ENCODE measurements at places on chromosomes 7 and 10.

GRCh38 chr7:37683246-37684120, at the start of gene GPR141:
Gene GPR141, plus strand, starts transcription at chr7:37683766. Its CDS starts 56,628 bp downstream, at chr7:37740394.
- no peak for DNase-seq

GRCh38 chr7:30173058-30173897, 38.5 kb downstream of the MTURN start:
- DNase-seq, result no peak

DNA sequence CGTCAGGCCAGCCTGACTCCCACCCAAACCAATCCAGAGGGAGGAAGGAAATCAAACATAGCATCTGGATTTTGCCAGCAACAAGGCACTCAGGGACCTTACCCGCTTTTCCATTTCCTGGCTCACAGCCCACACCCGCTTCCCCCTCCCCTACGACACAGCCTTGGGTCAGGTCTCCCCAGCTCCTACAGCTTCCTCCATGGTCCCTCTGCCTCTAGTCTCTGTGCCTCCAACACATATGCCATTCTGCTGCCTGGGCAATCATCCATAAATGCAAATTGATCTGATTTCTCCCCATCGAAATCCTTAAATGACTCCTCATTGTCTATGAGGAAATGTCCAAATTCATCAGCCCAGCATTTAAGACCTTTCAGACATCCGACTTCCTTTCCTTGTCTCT, 53.2 kb upstream of the CUX1 start:
- no peak for DNase-seq

GRCh38 chr7:144391823-144392255, 11.7 kb downstream of the NOBOX start:
- no peak for DNase-seq

DNA sequence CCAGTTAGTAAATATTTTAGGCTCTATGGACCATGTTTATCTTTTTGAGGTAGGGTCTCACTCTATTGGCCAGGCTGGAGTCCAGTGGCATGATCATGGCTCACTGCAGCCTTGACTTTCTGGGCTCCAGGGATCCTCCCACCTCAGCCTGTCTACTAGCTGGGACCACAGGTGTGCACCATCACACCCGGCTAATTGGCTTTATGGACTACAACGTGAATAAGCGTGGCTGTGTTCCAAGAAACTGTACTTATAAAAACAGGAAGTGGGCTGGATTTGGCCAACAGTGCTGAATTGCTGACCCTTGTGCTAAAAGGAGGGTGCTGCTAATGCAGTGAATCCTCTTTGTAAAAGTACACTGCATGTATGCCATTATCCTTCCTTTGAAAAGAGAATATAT, 111.7 kb upstream of the CDK13 start:
- DNase-seq, result no peak

- DNase-seq, result no peak
Observed at GRCh38 chr7:132996581-132997242, 85.2 kb downstream of the CHCHD3 start.

DNA sequence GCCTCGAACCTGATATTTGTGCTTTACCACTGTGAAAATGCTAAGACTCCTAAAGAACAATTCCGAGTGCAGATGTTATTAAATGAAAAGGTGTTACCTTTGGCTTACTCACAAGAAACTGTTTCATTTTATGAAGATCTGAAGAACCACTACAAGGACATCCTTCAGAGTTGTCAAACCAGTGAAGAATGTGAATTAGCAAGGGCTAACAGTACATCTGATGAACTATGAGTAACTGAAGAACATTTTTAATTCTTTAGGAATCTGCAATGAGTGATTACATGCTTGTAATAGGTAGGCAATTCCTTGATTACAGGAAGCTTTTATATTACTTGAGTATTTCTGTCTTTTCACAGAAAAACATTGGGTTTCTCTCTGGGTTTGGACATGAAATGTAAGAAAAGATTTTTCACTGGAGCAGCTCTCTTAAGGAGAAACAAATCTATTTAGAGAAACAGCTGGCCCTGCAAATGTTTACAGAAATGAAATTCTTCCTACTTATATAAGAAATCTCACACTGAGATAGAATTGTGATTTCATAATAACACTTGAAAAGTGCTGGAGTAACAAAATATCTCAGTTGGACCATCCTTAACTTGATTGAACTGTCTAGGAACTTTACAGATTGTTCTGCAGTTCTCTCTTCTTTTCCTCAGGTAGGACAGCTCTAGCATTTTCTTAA, 47.7 kb downstream of the MINPP1 start:
- DNase-seq, result no peak

GRCh38 chr10:118501637-118502440, 93.6 kb downstream of the PRLHR start:
- DNase-seq, result no peak

DNA sequence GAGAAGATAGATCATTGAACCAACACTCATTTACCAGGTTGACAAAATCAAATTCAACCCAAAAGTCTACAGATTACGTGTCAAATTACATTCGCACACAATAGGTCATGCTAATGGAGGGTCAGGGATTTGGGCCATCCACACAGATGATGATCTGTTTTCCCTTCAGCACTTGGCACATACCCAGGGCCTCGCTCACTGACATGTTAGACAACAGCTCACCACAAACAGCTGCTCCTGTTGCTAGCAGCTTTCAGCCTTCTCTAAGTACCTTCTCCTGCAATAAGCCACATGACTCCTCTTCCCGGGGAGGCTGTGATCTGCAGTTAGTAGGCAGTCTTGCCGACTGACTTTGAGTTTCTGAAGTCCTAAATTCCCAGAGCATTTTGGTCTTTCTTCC, 18.4 kb downstream of the NKX2-3 start:
- DNase-seq, result no peak

- DNase-seq, result peak; percentile 55
Observed at GRCh38 chr7:2508327-2509215, 11.0 kb upstream of the LFNG start.

DNA sequence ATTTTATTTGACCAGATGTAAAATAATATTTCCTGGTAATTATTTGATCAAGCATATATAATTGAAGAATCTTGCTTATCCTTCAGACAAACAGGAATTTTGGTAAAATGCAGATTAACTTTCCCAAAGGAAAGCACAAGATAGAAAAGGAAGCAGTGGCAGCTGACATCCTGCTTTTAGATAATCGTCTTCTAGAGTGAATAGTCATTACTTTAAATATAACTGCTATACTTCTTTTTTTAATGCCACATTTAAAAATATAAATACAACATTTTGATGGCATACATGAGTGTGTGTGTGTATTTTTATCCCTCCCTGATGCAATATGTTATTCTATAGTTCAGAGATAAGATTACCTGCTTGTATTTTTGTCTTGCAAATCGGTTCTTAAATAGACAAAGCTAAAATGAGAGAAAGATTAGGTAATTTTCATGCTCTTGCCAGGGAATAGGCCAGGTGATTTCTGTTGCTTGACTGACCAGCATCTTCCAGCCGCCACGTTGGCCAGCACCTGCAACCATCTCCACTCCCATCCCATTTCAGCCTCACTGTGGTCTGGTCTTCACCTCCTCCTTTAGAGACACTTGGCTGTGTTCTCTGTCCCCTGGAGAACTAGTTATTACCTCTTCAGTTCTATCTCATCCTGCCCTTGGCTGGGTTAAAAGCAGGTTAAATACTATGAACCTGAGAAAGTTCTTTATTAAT, 58.1 kb downstream of the MDFIC start:
- no peak for DNase-seq

DNA sequence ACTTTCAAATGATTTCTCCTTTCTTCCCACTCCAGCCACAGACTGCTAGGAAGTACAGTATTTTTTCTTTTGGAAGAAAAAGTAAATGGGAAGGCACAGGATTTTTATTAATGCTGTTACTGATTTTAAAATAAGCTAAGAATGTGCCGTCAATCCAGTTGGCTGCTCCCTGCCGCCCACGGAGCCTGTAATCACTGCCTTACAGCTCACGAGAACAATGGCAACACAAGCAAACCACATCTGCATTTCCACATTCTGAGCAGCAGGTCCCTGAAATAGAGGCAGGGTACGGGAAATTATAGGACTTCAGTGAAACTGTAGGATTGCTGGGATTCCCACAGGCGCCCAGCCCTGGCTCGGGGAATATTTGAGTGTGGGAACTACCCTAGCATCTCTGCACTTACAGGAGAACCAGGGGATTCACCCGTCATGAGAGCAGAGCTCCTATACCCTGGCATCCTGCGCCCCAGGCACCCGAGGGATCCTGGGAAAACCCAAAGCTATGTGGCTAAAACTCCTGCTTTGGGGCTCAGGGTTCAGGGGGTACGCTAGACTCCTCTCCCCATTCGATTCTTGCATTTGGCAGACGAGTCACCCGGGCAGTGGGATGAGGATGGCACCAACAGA, 72.9 kb upstream of the TNS3 start:
- no peak for DNase-seq

DNA sequence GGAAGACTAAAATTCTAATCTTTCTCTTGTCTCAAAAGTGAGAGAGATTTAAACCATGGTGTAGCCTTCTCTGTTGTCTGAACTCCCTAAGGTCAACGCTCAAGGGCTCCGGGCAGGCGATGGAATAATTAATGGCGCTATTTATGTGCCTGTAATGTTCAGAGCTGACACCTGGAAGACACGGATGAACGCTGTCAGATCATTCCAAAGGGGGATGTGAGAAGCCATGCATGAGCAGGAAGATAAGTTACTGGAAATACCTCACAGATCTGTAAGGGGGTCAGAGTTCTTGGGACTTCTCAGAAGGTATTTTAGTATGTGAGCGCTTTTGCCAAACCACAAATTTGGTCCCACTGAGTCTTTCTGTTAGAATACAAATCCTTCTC, 73.3 kb upstream of the MTPN start:
- no peak for DNase-seq

GRCh38 chr10:77970869-77971803, 44.6 kb upstream of the DLG5 start:
- no peak for DNase-seq

GRCh38 chr10:129968853-129969183, 4.7 kb upstream of the EBF3 start:
- DNase-seq, result no peak

DNA sequence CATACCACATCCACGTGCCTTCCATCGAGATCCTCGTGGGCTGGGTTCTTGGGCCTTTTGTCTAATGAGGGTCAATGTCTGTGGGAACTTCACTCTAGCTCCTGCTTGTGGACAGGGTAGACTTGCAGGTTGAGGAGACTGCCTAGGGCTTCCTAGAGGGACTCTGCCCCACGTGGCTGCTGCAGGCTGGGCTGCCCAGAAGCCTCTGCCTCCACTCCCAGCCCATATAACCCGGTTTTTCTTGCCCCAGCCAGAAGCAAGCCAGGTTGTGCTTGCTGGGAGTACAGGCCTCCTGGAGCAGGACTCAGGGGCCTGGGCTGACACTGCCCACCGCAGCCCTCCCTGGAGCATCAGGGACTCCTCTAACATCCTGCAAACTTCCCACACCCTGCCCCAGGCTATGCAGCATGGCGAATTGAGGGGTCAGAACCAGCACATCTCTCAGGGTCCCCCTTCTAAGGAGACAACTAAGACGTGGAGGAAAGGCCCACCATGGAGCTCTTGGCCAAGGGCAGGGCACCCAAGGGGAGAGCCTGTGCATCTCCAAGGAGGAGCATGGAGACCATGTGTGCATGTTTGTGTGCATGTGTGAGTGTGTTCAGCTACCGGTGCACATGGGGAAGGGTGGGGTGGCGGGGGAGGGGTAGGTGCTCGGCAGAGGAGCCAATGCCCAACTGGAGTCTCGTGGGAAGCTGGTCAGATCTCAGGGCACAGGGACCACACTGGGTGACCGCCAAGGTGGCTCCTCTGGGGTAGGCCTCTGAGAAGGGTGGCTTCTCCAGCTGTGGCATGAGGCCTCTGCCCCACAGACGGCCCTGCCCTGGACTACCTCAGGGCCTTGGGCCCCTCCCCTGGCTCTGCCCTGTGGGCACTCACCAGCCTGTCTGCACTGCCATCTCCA, 62.6 kb downstream of the RASGEF1A start:
- no peak for DNase-seq

DNA sequence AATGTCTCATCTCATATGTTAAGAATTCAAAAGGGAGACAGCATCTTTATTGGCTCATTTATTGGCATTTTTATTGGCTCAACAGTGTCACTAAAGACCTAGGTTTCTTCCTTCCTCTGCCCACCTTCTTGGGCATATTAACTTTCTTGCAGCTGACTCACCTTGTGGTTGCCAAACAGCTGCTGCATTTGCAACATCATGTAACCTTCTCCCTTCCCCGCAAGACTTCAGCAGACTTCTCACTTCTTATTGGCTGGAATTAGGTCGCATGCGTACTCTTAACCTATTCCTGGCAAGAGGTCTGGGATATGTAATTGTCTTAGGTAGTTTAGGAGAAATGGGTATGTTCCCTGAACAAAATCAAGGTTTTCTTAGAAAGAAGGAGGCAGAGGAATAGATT, 263.2 kb downstream of the POU6F2 start:
- no peak for DNase-seq

GRCh38 chr7:11730725-11731124, 101.3 kb downstream of the THSD7A start:
- no peak for DNase-seq

DNA sequence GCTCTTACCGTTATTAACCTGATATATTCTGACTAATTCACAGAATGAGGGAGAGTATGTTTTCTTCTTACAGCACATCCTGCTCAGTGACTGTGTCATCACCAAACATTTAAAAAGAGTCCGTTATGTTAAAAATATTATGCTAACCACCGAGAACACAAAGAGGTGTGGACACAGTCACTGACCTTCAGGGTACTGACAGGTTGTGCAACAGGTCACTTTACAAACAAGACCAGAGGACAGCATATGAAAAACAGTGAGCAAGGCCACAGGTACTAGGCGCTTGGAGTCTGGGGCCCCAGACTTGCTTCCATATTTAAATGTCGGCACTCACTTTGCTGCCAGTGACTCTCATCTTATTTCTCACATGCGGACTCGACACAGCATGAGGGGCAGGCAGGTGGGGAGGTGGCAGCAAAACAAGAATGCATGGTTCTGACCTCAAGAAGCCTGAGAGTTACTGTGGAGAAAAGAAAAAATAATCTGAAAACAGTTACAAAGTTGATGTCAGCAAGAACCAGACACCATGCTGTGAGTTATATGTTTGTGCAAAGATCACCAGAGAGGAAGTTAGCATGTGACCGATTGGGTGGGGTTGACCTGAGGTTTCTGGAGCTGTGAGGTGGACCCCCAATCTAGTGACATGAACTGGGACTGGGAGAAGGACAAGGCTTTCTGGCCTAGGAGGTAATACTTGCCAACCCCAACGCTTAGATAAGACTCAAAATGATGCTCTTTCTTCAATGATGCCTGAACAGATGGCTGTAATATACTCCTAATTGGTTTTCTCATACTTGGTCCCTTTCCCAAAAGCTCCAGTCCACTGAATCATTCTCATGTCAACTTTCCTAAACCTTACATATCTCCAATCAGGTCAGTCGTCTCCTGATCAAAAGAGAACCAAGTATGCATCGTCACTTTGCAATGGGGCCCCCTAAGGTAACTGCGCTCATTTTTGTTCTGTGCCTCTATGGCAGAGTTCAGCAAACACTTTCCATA, 102.4 kb downstream of the HIPK2 start:
- no peak for DNase-seq

- DNase-seq, result no peak
Observed at GRCh38 chr10:125538947-125539731, 143.8 kb downstream of the TEX36 start.

- DNase-seq, result no peak
Observed at GRCh38 chr7:1248143-1248915, 15.7 kb downstream of the UNCX start.

- DNase-seq, result no peak
Observed at GRCh38 chr10:101152316-101152715, 21.2 kb downstream of the TLX1 start.

Data from stimulated activated CD8-positive, alpha-beta memory T cell treated with anti-CD3 and anti-CD28 coated beads, Interleukin-12 subunit alpha, Interleukin-12 subunit beta, amount 100 ng/mL, for 1 hour (primary cell).